ENCODE measurements at places on chromosomes 11 and 22.

DNA sequence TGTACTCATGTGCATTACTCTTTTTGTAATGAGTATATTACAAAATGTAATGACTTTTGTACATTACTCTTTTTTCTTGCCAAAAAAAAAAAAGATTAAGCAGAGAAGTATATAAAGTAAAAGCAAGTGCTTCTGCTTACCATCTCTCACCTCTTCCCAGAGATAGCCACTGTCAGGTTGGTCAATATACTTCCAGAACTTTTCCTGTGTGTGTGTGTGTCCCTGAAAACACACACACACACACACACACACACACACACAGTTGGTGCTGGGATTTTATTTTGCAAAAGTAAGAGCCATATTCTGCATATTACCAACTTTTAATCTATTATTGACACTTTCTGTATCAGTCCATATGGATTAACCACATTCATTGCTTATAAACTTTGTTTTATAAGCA, 2.5 kb downstream of the IGLL5 start:
- no peak for DNase-seq

GRCh38 chr11:116603728-116604323, 169.0 kb downstream of the BUD13 start:
- no peak for DNase-seq

DNA sequence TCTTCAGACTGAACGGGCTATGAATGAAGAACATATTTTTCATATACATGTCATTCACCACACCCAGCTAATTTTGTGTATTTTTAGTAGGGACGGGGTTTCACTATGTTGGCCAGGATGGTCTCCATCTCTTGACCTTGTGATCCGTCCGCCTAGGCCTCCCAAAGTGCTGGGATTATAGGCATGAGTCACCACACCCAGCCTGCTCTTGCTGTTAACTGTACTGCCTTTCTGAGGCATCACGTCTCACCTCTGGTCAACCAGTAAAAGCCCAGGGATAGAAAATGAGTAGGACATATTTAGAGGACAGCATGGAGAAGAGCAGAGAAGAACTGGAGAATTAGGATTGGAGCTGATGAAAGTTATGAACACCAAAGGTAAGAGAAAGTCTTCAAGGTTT, 55.6 kb downstream of the APOL3 start:
- no peak for DNase-seq

DNA sequence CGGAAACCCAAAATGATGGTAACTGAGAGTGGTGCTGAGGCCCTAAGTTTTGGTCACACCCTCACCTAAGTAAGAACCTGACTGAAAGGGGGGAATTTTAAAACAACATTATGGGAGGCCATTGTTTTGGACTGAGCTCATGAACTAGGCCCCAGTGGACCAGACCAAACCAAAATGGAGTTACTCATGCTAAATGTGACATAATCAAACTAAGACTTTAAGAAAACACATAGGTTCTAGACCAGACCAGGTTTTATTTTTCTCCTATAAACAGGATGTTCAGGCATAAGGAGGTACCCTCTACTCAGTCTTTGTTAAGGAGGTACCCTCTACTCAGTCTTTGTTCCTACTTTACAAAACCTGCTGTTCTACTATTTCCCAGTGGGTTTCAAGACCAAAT, 7.4 kb upstream of the EI24 start:
- DNase-seq: no peak

- DNase-seq: no peak
Measured at GRCh38 chr11:65653229-65654225, 9.2 kb downstream of the RELA start.

DNA sequence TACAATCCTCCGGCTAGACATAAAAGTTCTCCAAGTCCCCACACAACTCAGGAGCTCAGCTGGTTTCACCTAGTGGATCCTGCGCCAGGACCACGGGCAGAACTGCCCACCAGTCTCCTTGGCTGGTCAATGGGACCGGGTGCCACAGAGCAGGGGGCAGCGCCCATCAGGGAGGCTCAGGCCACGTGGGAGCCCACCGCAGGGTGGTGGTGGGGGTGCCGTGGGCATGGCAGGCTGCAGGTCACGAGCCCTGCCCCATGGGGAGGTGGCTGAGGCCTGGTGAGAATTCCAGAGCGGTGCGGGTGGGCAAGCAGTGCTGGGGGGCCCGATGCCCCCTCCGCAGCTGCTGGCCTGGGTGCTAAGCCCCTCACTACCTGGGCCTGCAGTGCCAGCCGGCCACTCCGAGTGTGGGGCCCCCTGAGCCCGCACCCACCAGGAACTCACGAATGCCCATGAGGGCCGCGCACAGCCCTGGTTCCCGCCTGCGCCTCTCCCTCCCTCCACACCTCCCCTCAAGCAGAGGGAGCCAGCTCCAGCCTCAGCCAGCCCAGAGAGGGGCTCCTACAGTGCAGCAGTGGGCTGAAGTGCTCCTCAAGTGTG, 1091.9 kb upstream of the TENM4 start:
- DNase-seq: no peak

GRCh38 chr11:124886476-124886875, 11.2 kb downstream of the ROBO4 start:
- no peak for DNase-seq

Measured in effector CD8-positive, alpha-beta T cell (primary cell).